Heart right ventricle (tissue), 16 donors: ENCODE measurements at places on chromosomes 4 and X. TPM values are rescaled to one million over a fixed set of nuclear protein-coding genes. Genes with fewer than 3 reads are reported as not detected.

DNA sequence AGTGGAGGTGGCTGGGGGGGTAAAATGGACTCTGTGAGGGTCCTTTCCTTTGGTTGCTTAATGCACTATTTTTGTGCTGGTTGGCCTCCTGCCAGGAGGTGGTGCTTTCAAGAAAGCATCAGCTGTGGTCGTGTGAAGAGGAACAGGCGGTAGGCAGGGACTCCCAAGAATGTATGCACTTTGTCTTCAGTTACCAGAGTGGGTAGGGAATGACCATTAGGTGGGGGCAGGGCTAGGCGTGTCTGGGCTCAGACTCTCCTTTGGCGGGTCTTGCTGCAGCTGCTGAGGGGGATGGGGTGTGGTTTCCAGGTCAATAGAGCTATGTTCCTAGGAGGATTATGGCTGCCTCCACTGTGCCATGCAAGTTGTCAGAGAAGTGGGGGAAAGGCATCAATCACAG, 509.0 kb downstream of the PCDH19 start:
- no peak for DNase-seq

DNA sequence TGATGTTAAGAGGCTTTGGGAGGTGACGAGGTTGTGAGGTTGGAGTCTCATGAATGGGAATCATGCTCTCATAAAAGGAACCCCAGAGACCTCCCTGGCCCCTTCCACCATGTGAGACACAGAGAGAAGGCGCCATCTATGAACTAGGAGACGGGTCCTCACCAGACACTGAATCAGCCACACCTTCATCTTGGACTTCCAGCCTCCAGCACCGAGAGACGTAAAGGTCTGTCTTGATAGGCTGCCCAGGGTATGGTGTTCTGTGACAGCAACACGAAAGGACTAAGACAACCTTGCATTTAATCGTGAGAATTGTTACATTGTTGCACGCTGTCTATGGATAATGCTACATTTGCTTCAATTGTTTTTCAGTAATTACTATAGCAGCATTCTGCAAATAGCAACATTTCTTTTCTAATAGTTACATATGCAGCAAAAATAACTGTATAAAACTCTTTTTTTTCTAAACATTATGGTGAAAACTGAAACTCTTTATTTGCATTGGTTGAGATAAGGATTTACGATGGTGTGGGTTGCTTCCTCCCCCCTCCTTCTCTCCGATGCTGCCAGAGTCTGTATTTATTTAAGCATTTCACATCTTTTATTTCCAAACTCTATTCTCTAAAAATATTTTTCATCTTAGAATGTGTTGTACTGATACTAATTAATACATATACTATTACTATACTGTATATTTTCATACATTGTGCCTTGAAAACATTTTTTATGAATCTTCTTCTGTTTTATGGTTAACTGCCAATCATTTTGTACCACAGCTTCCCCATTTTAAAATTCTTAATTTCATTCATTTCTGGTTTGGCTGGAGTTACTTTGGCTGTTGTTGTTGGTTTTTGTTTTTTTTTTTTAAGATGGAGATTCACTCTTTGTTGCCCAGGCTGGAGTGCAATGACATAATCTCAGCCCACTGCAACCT, 26.4 kb upstream of the AKAP17A start:
- DNase-seq = no peak

GRCh38 chr4:158769175-158769921, 522 bp downstream of the FNIP2 start:
- DNase-seq = no peak

- no peak for DNase-seq
These were observed 14.4 kb downstream of the MCUB start for GRCh38 chr4:109574443-109574850.

DAPP1 gene
- 5.4 TPM for total RNA-seq

GRCh38 chr4:2069986-2070385, 10.9 kb downstream of the NAT8L start:
- no peak for DNase-seq

XAGE5 gene
- total RNA-seq = not detected

BRS3 gene
- total RNA-seq = not detected

NR0B1 gene
- total RNA-seq = not detected

DNA sequence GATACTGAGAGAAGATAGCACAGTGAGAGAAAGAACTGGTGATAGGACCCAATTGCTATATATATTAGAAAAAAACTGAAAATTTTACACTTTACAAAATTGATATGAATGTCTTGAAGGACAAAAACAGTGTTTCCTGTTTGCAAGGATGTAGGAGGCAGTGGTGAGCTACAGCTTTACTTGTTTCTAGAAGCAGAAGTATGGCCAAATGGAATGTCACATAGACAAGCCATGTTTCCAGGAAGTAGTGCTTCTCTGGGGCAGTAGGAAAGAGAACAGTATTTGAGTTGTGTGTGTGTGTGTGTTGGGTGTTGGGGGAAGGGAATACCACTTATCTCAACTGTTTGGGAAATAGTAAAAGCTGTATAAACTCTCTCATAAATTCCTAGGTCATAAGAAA, 60.9 kb upstream of the IBSP start:
- DNase-seq = no peak

MAGEC3 gene
- not detected for total RNA-seq
